Osteoblast (primary cell): ENCODE measurements at places on chromosomes 1 and 21. TPM values are rescaled to one million over a fixed set of nuclear protein-coding genes. Genes with fewer than 3 reads are reported as not detected.

DNA sequence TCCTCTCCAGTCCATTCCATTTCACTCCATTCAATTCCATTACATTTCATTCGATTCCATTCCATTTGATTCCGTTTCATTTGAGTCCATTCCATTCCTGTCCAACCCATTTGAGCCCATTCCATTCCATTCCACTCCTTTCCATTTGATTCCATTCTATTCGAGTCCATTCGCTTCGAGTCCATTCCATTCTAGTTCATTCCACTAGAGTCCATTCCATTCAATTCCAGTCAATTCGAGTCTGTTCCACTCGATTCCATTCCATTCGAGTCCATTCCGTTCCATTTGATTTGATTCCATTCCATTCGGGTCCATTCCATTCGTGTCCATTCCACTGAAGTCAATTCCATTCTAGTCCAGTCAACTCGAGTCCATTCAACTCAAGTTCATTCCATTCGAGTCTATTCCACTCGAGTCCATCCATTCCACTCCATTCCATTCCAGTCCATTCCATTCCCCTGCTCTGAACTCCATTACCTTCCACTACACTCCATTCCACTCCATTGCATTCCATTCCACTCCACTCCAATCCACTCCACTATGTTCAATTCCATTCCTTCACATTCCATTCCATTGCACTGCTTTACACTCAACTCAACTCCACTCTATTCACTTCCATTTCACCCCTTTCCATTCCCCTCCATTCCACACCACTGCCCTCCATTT is 2569.4 kb upstream of the TPTE start:
- H3K27ac ChIP-seq = no peak overlapping the region
- H3K36me3 ChIP-seq = no peaks in the 10 kb centered on the region
- no peaks in the 10 kb centered on the region for H3K4me1 ChIP-seq
- H3K4me3 ChIP-seq = no peak overlapping the region
- no peak for DNase-seq

GRCh38 chr1:905071-905749 is 18.5 kb upstream of the SAMD11 start:
- H3K36me3 ChIP-seq = no peaks in the 10 kb centered on the region
- no peaks in the 10 kb centered on the region for H3K27me3 ChIP-seq
- H3K4me3 ChIP-seq = peak overlapping the region; percentile 62
- H3K27ac ChIP-seq = no peak overlapping the region
- DNase-seq = peak; percentile 83

- H3K36me3 ChIP-seq = no peaks in the 10 kb centered on the region
- H3K4me3 ChIP-seq = no peak overlapping the region
- peaks cover 20% of the 10 kb centered on the region for H3K27me3 ChIP-seq
- no peaks in the 10 kb centered on the region for H3K4me1 ChIP-seq
- peak; percentile 96 for DNase-seq
- no peak overlapping the region for H3K27ac ChIP-seq
These were observed 13.7 kb downstream of the LGR6 start for GRCh38 chr1:202207292-202207691.

DNA sequence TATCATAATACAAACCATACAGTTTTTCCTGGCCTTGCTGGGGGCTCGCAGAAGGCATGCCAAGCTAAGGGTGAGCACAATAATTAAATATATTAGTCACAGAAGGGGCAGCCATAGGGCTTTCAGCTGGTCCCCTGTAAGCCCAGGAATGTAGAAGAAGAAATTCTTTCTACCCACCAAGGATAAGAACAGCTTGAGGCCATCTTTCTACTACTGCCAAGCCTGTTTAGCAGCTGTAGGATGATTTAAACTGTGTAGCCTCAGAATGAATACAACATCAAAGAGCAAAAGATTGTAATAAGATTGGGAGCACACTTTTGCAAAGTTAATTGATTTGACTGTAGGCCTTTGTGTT is 171.5 kb downstream of the LRRC7 start:
- no peak overlapping the region for H3K27ac ChIP-seq
- no peaks in the 10 kb centered on the region for H3K4me1 ChIP-seq
- H3K36me3 ChIP-seq = no peaks in the 10 kb centered on the region
- no peaks in the 10 kb centered on the region for H3K27me3 ChIP-seq
- no peak overlapping the region for H3K4me3 ChIP-seq

DNA sequence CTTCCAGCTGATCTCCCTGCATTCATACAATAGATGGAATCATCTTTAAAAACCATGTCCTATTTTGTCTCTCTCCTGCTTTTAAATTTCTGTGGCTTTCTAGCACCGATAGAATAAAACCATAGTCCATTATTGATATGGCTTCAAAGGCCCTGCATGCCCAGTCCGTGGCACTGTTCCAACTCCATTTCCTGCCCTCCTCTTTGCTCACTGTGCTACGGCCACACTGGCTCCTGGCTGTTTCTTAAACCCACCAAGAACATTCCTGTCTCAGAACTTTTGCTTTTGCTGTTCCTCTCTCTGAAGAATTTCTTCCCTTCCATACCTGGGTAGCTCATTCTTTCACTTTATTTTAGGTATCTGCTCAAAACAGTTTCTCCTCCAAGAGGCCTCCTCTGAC is 7.2 kb downstream of the SLAMF1 start:
- H3K4me1 ChIP-seq = no peaks in the 10 kb centered on the region
- H3K36me3 ChIP-seq = no peaks in the 10 kb centered on the region
- no peak overlapping the region for H3K27ac ChIP-seq
- no peak overlapping the region for H3K4me3 ChIP-seq
- DNase-seq = no peak

GRCh38 chr21:27291006-27291405 is 324.1 kb upstream of the ADAMTS5 start:
- no peak overlapping the region for H3K4me3 ChIP-seq
- no peaks in the 10 kb centered on the region for H3K27me3 ChIP-seq
- H3K27ac ChIP-seq = no peak overlapping the region
- H3K4me1 ChIP-seq = peaks cover 10% of the 10 kb centered on the region
- H3K36me3 ChIP-seq = no peaks in the 10 kb centered on the region

- no peak overlapping the region for H3K27ac ChIP-seq
- H3K27me3 ChIP-seq = no peaks in the 10 kb centered on the region
- H3K4me3 ChIP-seq = no peak overlapping the region
- H3K36me3 ChIP-seq = no peaks in the 10 kb centered on the region
- no peak for DNase-seq
- H3K4me1 ChIP-seq = no peaks in the 10 kb centered on the region
These were observed 37.0 kb downstream of the ARHGEF10L start for GRCh38 chr1:17576519-17576853.

GRCh38 chr1:230705289-230706019 is 8.5 kb downstream of the AGT start:
- no peak overlapping the region for H3K27ac ChIP-seq
- no peak for DNase-seq
- no peak overlapping the region for H3K4me3 ChIP-seq
- no peaks in the 10 kb centered on the region for H3K27me3 ChIP-seq

GRCh38 chr1:233569636-233570035 is 44.3 kb upstream of the KCNK1 start:
- no peak overlapping the region for H3K4me3 ChIP-seq
- no peak overlapping the region for H3K27ac ChIP-seq
- no peaks in the 10 kb centered on the region for H3K4me1 ChIP-seq
- no peaks in the 10 kb centered on the region for H3K36me3 ChIP-seq

DNA sequence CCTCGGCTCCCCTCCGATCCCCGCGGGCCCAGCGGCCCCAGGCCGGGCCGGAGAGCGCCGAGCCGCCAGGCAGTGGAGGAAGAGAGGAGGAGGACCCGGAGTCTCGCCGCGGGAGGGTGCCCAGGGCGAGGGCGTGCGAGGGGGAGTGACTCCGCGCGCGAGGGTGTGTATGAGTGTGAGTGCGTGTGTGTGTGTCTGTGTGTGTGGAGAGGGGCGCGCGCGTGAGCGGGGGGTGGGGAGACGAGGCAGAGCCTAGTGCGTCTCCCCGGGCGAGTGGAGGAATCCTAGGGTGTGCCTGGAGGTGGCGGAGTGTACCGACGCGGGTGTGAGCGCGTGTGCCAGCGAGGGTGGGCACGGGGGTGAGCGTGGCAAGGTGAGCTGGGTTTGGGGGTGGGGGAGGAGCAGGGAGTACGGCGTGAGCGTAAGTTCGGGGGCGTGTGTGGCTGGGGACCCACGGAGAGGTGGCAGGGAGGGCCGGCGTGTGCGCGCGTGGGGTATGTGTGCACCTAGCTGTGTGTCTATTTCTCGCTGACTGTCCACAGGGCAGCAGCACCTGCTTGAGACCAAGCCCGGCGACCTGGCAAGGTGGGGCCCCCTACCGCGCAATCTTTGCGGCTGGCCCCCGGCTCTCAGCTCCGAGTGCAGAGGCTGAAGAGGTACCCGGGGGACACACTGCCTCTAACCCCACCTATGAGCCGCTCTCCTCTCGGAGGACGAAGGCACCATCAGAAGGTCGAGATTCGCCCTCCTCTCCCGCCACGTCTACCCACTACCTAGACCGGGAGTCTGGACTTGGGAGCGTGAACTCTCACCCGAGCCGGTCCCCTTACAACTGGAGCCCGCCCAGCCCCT is 784 bp upstream of the KCND3 start:
- H3K27me3 ChIP-seq = peaks cover 47% of the 10 kb centered on the region
- DNase-seq = peak; percentile 89
- no peak overlapping the region for H3K27ac ChIP-seq
- no peaks in the 10 kb centered on the region for H3K36me3 ChIP-seq

GRCh38 chr1:84353695-84354094 is 44.6 kb upstream of the DNASE2B start:
- no peak overlapping the region for H3K27ac ChIP-seq
- no peak for DNase-seq
- H3K4me1 ChIP-seq = peaks cover 16% of the 10 kb centered on the region
- H3K4me3 ChIP-seq = no peak overlapping the region
- H3K27me3 ChIP-seq = no peaks in the 10 kb centered on the region

DNA sequence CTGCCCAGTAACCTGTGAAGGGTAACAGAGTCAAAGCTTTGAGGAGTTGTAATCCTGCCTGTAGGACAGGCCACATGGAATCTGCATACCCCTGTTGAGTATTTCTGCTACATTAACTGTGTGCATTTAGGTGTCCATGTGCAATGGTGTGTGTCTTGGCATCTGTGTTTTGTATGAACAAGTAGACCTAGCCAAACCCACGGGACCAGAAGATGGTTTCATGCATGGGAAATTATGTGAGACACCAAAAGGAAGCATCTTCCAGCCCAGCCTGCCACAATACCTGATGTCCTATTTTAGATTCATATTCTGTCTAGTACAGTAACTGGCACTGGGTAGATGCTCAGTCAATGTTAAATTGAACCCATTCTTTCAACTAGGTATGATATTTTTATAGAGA is 70.8 kb upstream of the KCND3 start:
- H3K27me3 ChIP-seq = no peaks in the 10 kb centered on the region
- H3K4me3 ChIP-seq = no peak overlapping the region
- no peaks in the 10 kb centered on the region for H3K4me1 ChIP-seq
- no peak for DNase-seq
- H3K27ac ChIP-seq = no peak overlapping the region

DNA sequence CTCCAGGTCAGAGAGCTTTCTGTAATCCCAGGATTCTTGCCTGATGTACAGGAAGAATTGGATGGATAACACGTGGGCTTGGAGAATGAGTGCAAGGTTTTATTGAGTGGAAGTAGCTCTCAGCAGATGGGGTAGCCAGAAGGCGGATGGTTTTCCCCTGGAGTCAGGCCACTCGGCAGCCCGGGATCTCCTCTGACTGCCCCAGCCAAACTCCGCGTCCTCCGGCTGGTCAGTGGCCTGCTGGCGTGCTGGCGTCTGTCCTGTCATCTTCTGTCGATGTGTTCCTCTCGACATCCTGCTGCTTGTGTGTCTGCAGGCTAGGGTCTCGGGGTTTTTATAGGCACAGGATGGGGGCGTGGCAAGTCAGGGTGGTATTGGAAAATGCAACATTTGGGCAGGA is 27.4 kb upstream of the GJA9 start:
- no peak overlapping the region for H3K4me3 ChIP-seq
- H3K27ac ChIP-seq = no peak overlapping the region
- no peaks in the 10 kb centered on the region for H3K4me1 ChIP-seq
- peak; percentile 19 for DNase-seq
- no peaks in the 10 kb centered on the region for H3K27me3 ChIP-seq

DNA sequence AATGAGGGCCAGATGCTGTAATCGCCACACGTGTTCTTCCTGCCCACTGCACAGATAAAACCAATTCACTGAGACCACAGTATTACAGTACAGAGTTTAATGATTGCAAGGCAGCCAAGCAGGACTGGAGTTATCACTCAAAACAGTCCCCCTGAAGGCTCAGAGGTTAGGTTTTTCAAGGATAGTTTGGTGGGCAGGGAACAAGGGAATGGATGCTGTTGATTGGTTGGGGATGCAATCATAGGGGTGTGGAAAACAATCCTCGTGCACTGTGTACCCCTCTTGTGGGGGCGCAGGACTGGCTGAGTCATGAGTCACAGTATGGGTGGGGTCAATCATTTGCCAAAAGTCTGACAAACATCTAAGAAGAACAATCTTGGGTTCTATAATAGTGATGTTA is 12.4 kb upstream of the USP1 start:
- H3K27ac ChIP-seq = no peak overlapping the region
- no peak for DNase-seq
- no peaks in the 10 kb centered on the region for H3K4me1 ChIP-seq
- no peak overlapping the region for H3K4me3 ChIP-seq
- no peaks in the 10 kb centered on the region for H3K27me3 ChIP-seq

DNA sequence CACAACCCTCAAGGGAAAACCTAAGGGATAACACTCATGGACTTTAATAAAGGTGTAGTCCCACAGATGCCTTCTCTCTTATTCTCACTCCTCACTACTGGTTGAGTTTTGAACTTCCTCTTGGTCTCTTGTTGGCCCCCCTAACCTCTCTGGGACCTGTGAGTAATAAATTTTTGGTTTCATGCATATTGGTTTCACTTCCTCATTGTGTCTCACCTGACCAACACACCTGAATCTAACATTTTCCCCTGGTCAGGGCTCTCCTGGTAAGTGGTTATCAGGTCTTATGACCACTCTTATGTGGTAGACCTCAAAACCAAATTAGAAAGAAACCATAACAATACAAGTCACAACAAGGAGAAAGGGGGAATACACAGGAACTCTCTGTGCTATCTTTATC is 60.5 kb upstream of the PRMT6 start:
- DNase-seq = no peak
- no peak overlapping the region for H3K4me3 ChIP-seq
- no peaks in the 10 kb centered on the region for H3K4me1 ChIP-seq
- H3K27ac ChIP-seq = no peak overlapping the region

MPZ gene
- 0.88 and 2.2 TPM in 2 replicates for total RNA-seq

IL23R gene
- total RNA-seq = not detected in 2 replicates

SPRR3 gene
- total RNA-seq = not detected in 2 replicates
